ENCODE measurements at places on chromosomes 6 and 20.

GRCh38 chr20:35788796-35789195 is 17.0 kb downstream of the PHF20 start:
- DNase-seq, result no peak

DNA sequence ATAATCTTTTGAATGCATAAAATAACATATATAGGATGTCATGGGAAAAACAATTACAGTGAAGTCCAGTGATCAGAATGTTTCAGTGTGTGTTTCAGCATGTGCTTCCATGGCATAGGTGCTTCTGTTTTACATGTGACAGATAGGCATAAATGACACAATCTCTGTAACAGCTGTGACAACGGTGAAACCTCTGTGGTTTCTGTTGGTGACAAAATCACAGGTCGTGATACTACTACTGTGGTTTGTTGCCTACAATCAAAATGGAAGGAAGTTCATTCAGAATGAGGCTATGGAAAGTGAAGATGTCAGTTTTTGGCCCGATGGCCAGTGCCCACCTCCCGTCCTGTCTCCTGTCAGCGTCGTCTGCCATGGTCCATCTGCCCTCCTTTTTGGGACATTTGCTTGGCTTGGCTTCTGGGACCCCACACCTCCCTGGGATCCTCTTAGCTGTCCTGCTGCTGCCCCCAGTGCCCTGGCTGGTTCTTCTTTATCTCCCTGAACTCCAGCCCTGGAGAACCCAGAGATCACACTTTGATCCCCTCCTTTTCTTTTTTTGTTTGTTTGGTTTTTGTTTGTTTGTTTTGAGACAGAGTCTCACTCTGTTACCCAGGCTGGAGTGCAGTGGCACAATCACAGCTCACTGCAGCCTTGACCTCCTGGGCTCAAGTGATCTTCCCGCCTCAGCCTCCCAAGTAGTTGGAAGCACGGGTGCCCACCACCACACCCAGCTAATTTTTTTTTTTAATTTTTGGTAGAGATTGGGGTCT is 79.3 kb upstream of the NAA20 start:
- peak; percentile 24 for DNase-seq

- DNase-seq, result no peak
Observed at GRCh38 chr20:14521436-14521835, 184.0 kb upstream of the FLRT3 start.

DNA sequence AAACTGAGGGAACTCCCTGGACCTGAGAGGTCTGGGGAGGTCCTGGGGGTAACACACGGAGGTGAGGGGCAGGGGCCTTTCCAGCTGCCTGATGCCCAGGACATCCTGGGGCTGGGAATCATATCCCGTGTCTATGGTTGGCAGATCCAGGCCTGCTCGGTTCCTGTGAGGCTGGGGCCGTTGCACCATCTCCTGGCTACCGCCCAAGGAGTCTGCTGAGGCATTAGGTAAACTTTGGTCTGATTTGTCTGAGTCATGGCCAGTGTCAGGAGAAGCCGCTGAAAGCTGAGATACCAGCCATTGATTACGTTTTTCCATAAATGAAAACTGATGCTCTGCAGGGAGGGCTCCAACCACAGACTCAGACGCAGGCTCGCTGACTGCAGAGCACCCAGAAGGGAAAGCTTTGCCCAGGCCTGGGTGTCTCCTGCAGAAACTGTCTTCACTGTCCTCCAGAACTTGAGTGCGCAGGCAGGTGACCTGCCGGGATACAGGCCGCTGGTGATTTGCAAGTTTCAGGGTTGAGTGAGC is 14.2 kb downstream of the TRAF3IP2 start:
- no peak for DNase-seq

DNA sequence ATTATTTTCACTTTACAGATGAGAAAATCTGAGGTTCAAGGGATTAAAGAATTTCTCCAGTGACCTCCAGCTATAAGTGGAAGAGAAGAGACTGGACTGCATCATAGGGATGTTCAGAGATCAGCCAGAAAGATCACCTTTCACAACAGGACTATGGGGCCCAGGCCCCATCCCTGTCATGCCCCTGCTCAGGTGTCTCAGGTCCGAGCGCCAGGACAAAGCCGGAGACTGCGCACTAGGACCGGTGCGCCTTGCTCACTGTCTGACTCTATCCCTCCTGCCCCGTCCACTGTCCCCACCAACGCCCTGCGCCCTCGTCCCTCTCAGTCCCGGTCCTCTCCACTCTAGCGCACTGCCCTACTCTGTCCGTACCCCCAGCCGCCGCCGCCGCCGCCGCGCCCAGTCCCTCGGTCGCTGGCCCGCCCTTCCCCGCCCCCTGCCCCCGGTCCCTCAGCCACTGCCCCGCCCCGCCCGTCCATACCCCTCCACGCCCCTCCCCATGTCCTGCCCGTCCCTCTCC is 521 bp upstream of the RAD21L1 start:
- no peak for DNase-seq

GRCh38 chr6:109292983-109293586 is 89.2 kb downstream of the CD164 start:
- no peak for DNase-seq

DNA sequence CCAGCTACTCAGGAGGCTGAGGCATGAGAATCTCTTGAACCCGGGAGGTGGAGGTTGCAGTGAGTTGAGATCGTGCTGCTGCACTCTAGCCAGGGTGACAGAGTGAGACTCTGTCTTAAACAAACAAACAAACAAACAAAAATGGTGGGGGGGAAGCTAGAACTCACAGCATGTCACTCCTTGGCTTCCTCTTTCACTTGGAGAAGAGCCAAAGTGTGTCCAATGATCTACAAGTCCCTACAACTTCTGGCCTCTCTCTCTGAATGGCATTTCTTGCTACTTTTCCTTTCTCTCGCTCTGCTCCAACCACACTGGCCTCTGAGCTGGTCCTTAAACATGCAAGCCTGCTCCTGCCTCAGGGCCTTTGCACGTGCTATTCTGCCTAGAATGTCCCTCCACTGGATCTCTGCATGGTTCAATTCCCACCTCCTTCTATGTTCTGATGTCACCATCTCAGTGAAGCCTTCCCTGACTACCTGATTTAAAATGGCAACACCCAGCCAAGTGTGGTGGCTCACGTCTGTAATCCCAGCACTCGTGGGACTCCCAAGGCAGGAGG is 8.1 kb downstream of the TLDC2 start:
- DNase-seq, result no peak

Data from CD4-positive, alpha-beta T cell treated with Interleukin-12 subunit alpha and Interleukin-12 subunit beta, for 1 hour (primary cell).